ENCODE measurements at places on chromosomes 7 and 10.
A peak's percentile ranks its signal among the peaks of the same experiment; 100 is the strongest.

DNA sequence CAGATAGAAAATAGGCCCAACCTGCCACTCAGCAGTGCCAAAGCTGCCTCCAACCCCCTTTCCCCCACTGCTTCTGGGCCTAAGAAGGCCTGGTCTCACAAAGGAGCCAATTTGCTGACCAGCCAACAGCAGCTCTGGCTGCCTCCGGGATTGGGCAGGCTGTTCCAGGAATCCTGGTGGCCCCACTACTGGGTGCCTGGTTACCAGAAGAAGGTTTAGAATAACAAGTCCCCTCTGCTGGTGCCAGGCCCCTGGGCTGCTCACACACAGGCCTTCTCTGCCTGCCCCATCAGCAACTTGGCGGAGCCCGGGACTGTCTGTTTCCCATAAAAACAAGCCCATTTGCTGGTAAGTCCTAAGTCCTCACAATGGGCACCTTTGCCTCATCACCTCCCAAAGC, 1.2 kb downstream of the PHKG1 start:
- H3K27ac ChIP-seq: no peak overlapping the region
- H3K27me3 ChIP-seq: no peaks in the 10 kb centered on the region
- H3K4me1 ChIP-seq: no peaks in the 10 kb centered on the region
- DNase-seq: no peak

DNA sequence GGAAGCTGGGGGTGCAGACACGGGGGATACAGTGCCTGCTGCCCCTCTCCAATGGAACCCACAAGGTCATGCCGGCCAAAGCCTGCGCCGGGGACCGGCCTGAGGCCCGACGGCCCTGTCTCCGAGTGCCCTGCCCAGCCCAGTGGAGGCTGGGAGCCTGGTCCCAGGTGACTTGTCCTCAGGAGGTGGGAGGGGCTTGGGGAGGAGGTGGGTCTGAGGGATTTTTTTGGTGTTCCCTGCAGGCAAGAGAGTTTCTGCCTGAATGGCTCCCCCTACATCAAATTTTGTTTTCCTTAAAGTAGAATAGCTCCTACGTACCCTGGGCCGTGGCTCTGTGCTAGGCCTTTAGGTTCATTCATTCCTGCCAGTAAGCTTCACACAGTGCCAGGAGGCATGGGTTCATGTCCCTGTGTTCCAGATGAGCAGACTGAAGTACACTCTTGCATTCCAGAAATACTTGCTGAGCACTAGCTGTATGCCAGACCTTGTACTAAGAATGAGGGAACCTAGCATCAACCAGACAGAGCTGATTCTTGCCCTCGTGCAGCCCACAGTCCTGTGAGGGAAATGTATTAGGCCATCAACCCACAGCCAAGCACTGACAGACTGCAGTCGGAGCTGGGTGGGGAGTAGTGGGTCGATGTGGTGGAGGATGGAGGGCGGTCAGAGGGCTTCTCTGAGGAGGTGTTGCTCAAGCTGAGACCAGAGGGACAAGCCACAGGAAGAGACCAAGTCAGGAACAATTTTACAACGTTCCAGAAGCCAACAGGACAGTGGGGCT, 31.1 kb downstream of the TBATA start:
- H3K4me3 ChIP-seq: no peak overlapping the region
- no peak overlapping the region for H3K27ac ChIP-seq
- H3K4me1 ChIP-seq: no peaks in the 10 kb centered on the region
- DNase-seq: no peak
- no peaks in the 10 kb centered on the region for H3K27me3 ChIP-seq

GRCh38 chr7:77235276-77235675, 35.7 kb upstream of the FGL2 start:
- DNase-seq: no peak
- no peaks in the 10 kb centered on the region for H3K27me3 ChIP-seq
- no peak overlapping the region for H3K27ac ChIP-seq
- H3K4me1 ChIP-seq: no peaks in the 10 kb centered on the region
- H3K36me3 ChIP-seq: no peaks in the 10 kb centered on the region
- H3K4me3 ChIP-seq: no peak overlapping the region

- H3K27me3 ChIP-seq: no peaks in the 10 kb centered on the region
Observed at GRCh38 chr7:114243646-114244045, 171.0 kb upstream of the FOXP2 start.

DNA sequence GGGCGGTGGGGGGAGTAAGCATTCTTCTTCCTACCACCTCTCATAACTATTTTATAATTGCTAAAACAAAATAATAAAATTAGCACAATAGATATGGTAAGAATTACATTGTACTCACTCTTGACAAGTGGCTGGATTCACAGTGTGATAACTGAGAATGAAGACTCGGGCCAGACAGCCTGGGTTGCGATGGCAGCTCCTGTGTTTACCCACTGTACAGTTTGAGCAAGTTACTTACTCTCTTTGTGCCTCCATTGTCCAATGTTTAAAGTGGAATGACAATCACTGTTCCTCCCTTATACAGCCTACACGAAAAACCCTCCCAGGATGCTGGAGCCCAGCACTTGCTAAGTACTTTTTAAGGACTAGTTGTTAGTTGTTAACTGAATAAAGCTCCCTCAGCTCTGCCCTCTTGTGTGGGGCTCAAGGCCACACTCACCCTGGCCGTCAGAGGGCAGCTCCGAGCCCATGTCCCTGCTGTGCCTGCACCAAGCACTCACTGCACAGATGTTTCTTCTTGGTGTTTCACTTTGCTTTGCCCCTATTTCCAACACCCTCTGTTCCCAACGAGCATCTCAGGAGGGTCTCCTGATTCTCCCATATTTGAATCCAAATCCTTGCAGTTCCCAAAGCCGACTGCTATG, 56.4 kb upstream of the NPS start:
- H3K27me3 ChIP-seq: peaks cover 7% of the 10 kb centered on the region
- no peak overlapping the region for H3K27ac ChIP-seq
- H3K36me3 ChIP-seq: no peaks in the 10 kb centered on the region
- H3K4me1 ChIP-seq: no peaks in the 10 kb centered on the region
- no peak overlapping the region for H3K4me3 ChIP-seq
- no peak for DNase-seq

- no peaks in the 10 kb centered on the region for H3K36me3 ChIP-seq
- no peak for DNase-seq
- H3K4me1 ChIP-seq: no peaks in the 10 kb centered on the region
- no peak overlapping the region for H3K27ac ChIP-seq
Observed at GRCh38 chr10:127527320-127527719, 21.8 kb upstream of the NPS start.

DNA sequence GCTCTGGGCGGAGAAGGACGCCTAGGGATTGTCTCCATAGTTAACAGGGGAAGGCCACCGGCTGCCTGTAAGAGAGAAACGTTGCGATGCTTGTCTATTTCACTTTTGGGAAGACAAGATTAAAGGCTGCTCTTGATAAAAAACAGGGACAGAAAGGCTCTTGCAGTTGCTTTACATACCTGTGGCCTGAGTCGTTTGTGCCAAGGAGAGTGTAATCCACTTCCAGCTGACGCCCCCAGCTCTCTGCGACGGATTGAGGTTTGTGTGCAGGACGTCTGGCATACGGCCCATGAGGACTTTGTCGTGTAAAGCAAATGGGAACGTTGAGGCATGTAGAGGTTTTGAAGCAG, 1.1 kb downstream of the MAP3K8 start:
- no peaks in the 10 kb centered on the region for H3K4me1 ChIP-seq
- H3K4me3 ChIP-seq: peak overlapping the region; percentile 98

DNA sequence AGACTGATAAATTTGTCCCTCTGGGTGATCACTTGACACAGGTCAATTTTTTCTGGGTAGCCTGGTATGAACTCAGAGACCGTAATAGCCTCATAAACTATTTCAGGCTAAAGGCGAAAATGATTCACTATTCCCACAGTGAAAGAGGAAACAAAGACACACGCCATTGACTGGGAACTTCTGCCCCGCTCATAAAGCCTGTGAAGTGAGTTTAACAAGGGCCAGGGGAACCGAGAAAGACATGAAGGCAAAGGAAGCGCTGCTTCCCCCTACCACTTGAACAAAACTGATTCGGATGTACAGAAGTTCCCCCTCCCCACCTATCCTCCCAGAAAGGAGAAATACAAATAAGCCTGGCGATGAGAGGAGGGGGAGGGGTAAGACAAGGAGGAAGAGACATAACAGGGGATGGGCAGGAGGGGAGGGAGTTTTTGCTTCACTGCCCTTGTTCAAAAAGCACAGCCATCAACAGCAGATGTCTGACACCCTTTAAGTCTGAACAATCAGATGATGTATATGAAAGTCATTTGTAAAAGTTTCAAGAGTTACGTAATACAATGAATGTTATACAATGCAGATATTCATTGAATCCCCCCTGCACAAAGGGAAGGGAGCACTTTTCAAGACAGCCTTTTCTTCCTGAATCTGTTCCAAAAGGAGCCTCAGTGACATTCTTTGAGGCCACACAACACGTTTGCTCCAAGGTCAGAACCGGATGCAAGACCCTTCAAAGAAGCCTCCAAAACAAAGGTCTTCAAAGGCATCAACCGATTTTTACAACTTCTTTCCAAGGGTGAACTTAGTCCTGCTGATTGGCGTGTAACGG, 734 bp downstream of the ABCB4 start:
- no peak for DNase-seq
- H3K36me3 ChIP-seq: no peaks in the 10 kb centered on the region
- H3K4me1 ChIP-seq: no peaks in the 10 kb centered on the region
- H3K27me3 ChIP-seq: no peaks in the 10 kb centered on the region
- H3K4me3 ChIP-seq: peak overlapping the region; percentile 32

GRCh38 chr10:7561216-7561893, 105.4 kb downstream of the ITIH5 start:
- H3K4me3 ChIP-seq: no peak overlapping the region
- peak overlapping the region; percentile 55 for H3K27ac ChIP-seq
- DNase-seq: peak; percentile 75
- H3K27me3 ChIP-seq: no peaks in the 10 kb centered on the region
- H3K4me1 ChIP-seq: peaks cover 12% of the 10 kb centered on the region

- H3K4me3 ChIP-seq: no peak overlapping the region
- H3K36me3 ChIP-seq: no peaks in the 10 kb centered on the region
- no peaks in the 10 kb centered on the region for H3K27me3 ChIP-seq
- no peak overlapping the region for H3K27ac ChIP-seq
- H3K4me1 ChIP-seq: no peaks in the 10 kb centered on the region
Observed at GRCh38 chr10:59770689-59771088, 17.4 kb upstream of the MRLN start.

GRCh38 chr7:6071406-6071805, 40.2 kb downstream of the ANKRD61 start:
- no peak overlapping the region for H3K4me3 ChIP-seq
- H3K27me3 ChIP-seq: no peaks in the 10 kb centered on the region
- no peak overlapping the region for H3K27ac ChIP-seq

- no peak for DNase-seq
- H3K4me1 ChIP-seq: peaks cover 3% of the 10 kb centered on the region
- H3K27ac ChIP-seq: peak overlapping the region; percentile 44
- H3K36me3 ChIP-seq: no peaks in the 10 kb centered on the region
- no peak overlapping the region for H3K4me3 ChIP-seq
- H3K27me3 ChIP-seq: no peaks in the 10 kb centered on the region
Observed at GRCh38 chr10:69217119-69217754, 2.9 kb upstream of the HKDC1 start.

DNA sequence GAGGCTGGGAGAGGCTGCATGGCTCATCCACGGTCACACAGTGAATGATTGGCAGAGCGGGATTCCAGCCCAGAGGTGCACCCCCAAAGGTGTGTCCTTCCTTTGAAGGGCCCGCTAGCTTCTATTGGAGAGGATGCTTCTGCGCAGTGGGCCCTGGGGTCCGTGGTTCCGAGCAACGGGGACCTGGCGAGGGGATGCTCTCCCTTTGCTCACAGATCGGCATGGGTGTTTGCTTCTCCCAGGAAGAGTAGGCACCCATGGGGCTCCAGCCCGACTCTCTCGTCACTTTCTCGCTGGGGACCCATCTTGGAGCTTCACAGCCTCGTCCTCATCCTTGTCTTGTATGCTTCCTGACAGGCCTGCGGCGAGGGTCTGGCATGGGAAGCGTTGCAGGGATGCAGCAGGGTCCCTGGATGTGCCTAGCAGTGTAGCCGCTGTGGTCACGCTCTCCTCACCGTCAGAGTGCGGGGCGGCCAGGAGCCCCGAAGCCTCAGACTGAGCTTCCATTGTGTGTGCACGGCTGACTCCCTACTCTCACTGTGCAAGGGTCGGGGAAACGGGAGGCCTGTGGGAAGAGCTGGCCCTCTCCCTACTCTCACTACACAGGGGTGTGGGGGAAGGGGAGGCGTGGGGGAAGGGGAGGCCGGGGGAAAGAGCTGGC, 538.5 kb upstream of the FOXK1 start:
- H3K36me3 ChIP-seq: no peaks in the 10 kb centered on the region
- H3K4me1 ChIP-seq: no peaks in the 10 kb centered on the region
- no peak overlapping the region for H3K27ac ChIP-seq
- H3K27me3 ChIP-seq: no peaks in the 10 kb centered on the region
- H3K4me3 ChIP-seq: no peak overlapping the region
- DNase-seq: no peak

- no peaks in the 10 kb centered on the region for H3K27me3 ChIP-seq
- DNase-seq: no peak
- no peak overlapping the region for H3K4me3 ChIP-seq
- H3K4me1 ChIP-seq: no peaks in the 10 kb centered on the region
- H3K27ac ChIP-seq: no peak overlapping the region
- no peaks in the 10 kb centered on the region for H3K36me3 ChIP-seq
Observed at GRCh38 chr7:119756687-119757086, 516.3 kb upstream of the KCND2 start.

GRCh38 chr10:86664341-86665217, 3.7 kb upstream of the LDB3 start:
- no peaks in the 10 kb centered on the region for H3K4me1 ChIP-seq
- H3K4me3 ChIP-seq: no peak overlapping the region
- no peaks in the 10 kb centered on the region for H3K36me3 ChIP-seq
- H3K27me3 ChIP-seq: no peaks in the 10 kb centered on the region
- peak; percentile 54 for DNase-seq

GRCh38 chr10:77348751-77349150, 288.9 kb downstream of the KCNMA1 start:
- no peak overlapping the region for H3K4me3 ChIP-seq
- no peak for DNase-seq
- H3K36me3 ChIP-seq: no peaks in the 10 kb centered on the region
- H3K4me1 ChIP-seq: no peaks in the 10 kb centered on the region
- H3K27ac ChIP-seq: no peak overlapping the region

DNA sequence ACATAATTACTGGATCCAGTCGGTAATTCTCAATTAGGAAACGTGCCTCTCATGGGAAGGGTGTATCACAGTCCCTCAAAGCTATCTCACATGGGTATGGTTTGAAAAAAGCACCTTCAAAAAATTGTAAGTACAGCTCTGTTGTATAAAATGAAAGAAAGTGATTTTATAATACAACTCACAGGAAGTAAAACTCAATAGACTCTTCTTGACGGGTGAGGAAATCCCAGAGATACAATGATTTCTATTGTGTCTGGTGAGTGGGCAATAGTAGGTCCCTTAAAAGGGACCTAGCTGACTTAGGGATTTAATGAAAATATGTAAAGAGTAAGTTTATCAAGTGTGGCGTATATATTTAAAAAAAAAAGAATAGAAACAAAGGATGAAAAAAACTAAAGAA, 27.0 kb downstream of the TASOR2 start:
- H3K4me3 ChIP-seq: no peak overlapping the region
- no peaks in the 10 kb centered on the region for H3K27me3 ChIP-seq
- no peaks in the 10 kb centered on the region for H3K36me3 ChIP-seq
- H3K4me1 ChIP-seq: no peaks in the 10 kb centered on the region
- DNase-seq: no peak
- H3K27ac ChIP-seq: no peak overlapping the region

- no peaks in the 10 kb centered on the region for H3K36me3 ChIP-seq
- H3K27ac ChIP-seq: no peak overlapping the region
- no peak overlapping the region for H3K4me3 ChIP-seq
- no peaks in the 10 kb centered on the region for H3K27me3 ChIP-seq
- H3K4me1 ChIP-seq: no peaks in the 10 kb centered on the region
Observed at GRCh38 chr10:97259119-97259518, 33.3 kb downstream of the ARHGAP19 start.
